ENCODE measurements at places on chromosomes 12 and 14. TPM values are rescaled to one million over a fixed set of nuclear protein-coding genes. Genes with fewer than 3 reads are reported as not detected.

The SIX6 gene
- not detected for total RNA-seq

The FGF23 gene
- not detected for total RNA-seq

The GLIPR1L1 gene
- not detected for total RNA-seq

The B4GALNT3 gene
- total RNA-seq: 0.19 TPM

The CCDC38 gene
- not detected for total RNA-seq

The SIVA1 gene
- total RNA-seq: 467 TPM

The TAS2R8 gene
- total RNA-seq: not detected

The DIO3 gene
- total RNA-seq: not detected

All from LHCN-M2 (cell line).